ENCODE measurements at places on chromosomes 2 and 18.

DNA sequence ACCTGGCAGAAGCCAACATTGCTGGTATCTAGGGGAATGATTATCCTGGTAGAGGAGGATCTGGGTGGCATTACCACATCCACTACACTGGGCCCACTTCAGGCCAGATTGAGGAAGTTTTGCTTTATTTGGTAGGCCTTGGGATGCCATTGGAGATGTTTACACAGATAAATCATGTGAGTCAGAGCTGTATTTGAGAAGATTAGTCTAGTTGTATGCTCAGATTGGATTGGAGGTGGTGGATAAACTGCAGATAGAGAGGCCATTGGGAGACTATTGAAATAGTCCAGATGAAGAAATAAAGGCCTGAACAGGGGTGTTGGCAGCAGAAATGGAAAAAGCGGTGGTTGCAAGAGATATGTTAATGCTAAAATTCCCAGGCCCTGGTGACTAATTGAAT is 81.5 kb downstream of the EFEMP1 start:
- no peak for DNase-seq

DNA sequence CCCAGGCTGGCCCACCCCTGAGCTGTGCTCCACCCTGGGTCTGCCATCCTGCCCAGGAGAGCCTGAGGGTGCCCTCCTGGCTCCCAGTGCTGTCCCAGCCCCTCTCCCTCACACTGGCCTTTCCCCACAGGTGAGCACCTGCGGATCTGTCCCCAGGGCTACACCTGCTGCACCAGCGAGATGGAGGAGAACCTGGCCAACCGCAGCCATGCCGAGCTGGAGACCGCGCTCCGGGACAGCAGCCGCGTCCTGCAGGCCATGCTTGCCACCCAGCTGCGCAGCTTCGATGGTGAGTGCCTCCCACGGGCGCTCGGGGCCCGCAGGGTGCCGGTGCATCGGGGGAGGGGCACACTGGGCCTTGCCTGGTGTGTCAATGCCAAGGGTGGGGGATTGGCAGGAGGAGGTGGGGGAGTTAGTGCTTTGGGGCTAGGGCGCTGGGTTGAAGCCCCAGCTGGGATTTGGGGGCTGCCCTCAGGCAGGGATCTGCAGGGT is 23.5 kb downstream of the GPC1 start:
- DNase-seq, result peak; percentile 79

- peak; percentile 37 for DNase-seq
Measured at GRCh38 chr2:1594373-1595171, 149.7 kb downstream of the PXDN start.

DNA sequence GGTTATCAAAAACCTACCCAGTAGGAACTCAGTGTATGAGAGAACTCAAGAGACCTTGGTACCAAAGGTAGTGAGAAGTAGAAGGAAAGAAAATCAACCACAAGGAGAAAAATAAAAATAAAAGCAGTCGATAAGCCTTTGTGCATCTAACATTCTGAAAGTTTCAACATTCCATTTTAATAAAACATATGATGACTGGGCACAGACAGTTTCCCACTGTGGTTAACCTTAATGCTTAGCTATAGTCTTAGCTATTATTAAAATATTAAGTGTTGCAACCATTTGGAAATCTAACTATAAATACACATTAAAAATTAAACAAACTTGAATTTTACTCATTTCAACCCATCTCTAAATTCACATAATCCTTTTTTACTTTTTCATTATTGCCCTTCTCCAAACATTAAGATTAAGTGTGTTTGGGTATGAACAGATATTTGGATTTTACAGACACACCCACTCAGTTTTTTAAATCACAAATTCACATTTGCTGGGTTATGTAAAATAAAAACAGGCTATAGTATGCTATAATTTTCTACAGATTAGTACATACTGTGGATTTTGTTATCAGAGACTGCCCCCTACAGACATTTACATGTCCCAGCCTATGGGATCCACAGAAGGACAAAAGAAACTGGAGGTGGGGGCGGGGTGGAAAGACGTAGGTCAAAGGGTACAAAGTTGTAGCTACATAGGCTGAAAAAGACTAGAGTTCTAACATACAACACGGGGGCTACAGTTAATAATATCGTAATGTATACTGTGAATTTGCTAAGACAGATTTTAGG is 32.8 kb downstream of the SRBD1 start:
- DNase-seq, result no peak

DNA sequence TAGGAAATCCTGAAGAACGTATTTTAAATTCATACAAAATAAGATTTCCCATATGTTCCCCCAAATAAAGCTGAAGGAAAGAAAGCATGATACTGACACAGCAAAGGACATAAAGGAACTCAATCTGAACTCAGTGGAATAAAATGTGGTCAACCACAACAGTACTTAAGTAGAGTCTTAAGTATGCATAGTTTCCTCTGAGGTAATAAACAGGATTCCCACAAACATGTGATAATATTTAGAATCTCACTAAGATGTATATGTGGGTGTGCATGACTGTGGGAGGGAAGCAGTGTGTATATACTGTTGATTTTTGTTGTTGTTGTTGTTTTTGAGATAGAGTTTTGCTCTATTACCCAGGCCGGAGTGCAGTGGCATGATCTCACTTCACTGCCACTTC is 69.3 kb downstream of the NOL10 start:
- DNase-seq, result peak; percentile 63

DNA sequence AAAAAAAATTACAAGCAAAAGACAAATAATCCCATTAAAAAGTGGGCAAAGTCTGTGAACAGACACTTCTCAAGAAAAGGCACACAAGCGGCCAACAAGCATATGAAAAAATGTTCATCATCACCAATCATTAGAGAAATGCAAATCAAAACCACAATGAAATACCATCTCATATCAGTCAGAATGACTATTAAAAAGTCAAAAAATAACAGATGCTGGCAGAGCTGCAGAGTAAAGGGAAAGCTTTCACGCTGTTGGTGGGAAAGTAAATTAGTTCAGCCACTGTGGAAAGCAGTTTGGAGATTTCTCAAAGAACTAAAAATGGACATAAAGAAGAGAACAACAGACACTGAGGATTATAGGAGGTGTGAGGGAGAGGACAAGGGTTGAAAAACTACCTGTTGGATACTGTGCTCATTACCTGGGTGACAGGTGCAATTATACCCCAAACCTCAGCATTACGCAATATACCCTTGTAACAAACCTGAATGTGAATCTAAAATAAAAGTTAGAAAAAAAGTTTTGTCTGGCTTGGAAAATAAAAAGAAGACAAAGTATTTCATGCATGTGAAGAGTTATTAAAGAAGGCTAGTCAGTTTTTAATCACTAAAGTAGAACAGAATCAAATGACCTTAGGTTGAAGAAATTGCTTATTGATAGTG is 8.7 kb upstream of the ACSL3 start:
- DNase-seq, result no peak

DNA sequence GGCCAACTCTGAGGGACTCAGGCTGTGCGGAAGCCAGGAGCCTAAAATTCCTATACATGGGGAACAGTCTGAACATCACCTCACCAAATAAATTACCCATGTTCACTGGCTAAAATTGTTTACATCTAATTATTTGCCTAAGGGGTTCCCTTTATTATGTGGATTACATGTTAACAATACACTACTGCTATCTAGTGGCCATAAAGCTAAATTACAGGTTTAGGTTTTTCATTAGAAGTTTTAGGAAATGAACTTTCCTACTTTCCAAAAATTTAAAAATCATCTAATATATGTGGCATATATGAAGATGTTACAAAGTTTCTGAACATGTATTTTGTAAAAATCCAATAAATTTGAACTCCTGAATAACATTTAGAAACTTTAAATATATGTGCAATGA is 40.3 kb downstream of the PLA2R1 start:
- peak; percentile 74 for DNase-seq

DNA sequence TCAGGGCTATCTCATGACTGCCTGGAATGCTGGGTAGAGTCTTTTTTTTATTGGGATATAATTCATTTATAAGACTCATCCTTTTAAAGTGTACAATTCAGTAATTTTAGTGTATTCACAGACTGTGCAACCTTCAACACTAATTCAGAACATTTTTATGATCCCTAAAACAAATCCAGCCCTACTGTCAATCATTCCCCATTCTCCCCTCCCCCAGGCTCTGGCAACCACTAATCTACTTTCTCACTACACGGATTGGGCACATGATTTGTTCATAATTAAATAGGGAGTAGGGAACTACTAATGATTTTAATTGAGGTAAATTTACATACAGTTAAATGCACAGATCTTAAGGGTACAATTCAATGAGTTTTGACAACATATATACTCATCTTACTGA is 225.7 kb downstream of the CDCA7 start:
- no peak for DNase-seq

DNA sequence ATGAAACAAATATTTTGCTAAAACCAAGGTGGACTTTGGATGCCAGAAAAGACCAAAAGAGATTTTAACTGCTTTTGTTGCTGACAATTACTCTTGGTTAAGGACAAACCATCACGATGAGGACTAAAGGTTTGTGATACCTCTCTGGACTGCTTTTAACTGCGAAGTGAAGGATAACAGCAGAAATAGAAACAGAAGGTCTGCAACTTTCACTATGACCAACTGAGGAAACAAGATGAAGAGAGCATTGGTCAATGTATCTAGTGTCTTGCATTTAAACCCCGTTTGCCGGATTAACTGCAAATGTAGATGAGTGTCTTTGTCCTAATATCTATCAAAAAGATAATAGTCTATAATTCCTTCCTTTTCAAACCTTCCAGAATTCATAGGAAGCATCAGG is 541.7 kb downstream of the ERBB4 start:
- no peak for DNase-seq

GRCh38 chr2:185127412-185127811 is 529.1 kb downstream of the ZNF804A start:
- no peak for DNase-seq

GRCh38 chr18:68489013-68489792 is 225.7 kb downstream of the TMX3 start:
- DNase-seq, result peak; percentile 6

GRCh38 chr2:178824181-178824580 is 17.0 kb upstream of the TTN start:
- no peak for DNase-seq

- DNase-seq, result peak; percentile 62
Measured at GRCh38 chr2:10863837-10864236, 47.9 kb upstream of the KCNF1 start.

GRCh38 chr2:161243905-161244304 is 64.3 kb upstream of the PSMD14 start:
- peak; percentile 39 for DNase-seq

DNA sequence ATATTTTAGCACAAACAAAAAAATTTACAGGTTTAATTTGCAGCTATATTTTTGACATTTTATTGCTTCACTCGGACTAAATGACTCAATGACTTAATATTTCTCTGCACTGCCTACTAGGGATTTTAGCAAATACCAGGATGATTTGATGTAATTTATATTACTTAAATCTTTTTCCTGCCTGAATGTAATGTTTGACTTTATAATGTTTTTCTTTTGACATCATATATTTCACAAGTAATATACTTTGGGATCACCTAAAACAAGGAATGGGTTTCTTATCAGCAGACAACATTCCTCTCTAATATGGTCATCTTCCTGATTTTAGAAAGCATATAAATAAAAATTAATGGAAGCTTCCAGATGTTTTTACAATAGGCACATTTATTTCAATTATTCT is 253.2 kb upstream of the EPC2 start:
- peak; percentile 62 for DNase-seq

DNA sequence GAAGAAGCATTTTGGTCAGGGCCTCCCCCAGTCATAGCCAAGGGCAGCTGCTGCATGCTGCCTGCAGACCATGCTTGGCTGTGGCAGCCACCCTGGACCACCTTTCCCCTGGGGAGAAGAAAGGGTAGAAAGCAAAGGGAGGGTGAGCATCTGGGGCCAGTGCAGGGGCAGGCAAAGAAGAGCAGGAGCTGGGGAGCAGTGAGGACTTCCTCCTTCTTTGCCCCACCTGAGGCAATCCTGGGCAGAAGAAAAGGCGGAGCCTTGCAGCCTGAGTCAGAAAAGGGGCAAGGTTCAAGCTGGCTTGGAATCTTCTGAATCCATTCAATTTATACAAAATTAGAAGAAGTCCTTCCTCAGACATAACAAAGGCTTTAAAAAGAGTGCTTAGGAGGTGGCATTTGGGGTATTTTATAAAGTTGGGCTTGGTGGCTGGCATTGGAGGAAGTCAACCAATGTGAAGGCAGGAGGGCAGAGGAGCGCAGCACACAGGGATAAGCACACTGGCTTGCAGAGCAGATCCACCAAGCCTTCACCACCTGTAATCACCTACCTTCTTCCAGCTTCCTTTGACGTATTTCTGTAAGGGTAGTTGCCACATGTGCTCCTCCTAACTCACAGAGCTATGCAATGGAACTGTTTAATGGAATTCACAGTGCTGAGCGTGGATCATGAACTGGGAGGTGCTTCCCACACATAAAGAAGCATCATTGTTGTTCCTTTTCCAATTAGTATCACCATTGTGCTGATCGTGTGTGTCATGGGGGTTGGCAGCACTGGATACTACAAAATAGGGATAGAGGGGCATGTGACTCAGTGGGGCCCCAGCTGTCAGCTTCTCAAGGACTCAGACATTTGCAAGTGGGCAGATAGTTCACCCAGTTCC is 154.4 kb upstream of the EPAS1 start:
- no peak for DNase-seq

- DNase-seq, result peak; percentile 93
Measured at GRCh38 chr2:43178602-43179542, 47.5 kb downstream of the ZFP36L2 start.

- no peak for DNase-seq
Measured at GRCh38 chr2:221911890-221912289, 339.8 kb upstream of the EPHA4 start.

- peak; percentile 83 for DNase-seq
Measured at GRCh38 chr2:237931205-237931721, 35.6 kb upstream of the UBE2F start.

GRCh38 chr2:8607606-8608005 is 74.2 kb upstream of the ID2 start:
- peak; percentile 92 for DNase-seq

DNA sequence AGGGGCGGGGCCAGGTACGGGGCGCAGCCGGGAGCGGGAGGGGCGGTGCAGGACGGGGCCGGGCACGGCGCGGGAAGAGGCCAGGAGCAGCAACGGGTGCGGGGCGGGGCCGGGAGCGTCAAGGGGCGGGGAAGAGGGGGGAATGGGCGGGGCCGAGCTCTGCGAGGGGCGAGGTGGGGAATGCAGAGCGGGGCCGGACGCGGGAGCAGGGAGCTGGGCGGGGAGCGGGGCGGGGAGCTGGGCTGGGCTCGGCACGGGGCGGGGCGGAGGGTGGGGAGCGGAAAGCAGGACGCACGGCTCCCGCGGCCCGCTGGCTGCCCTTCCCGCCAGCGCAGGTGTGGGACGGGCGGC is at the start of gene IMPA2:
IMPA2 (plus strand) TSS at position 316 of the 351 bp plus-strand sequence. CDS start 163 bp downstream, outside the sequence.
- DNase-seq, result peak; percentile 98

GRCh38 chr2:138103156-138103555 is 138.9 kb downstream of the HNMT start:
- DNase-seq, result no peak

All from osteoblast (primary cell).